ENCODE measurements at places on chromosomes 2 and 18.

- DNase-seq = no peak
Observed at GRCh38 chr2:142291969-142292368, 161.2 kb upstream of the LRP1B start.

GRCh38 chr2:226979004-226979403 is 143.2 kb downstream of the RHBDD1 start:
- no peak for DNase-seq

DNA sequence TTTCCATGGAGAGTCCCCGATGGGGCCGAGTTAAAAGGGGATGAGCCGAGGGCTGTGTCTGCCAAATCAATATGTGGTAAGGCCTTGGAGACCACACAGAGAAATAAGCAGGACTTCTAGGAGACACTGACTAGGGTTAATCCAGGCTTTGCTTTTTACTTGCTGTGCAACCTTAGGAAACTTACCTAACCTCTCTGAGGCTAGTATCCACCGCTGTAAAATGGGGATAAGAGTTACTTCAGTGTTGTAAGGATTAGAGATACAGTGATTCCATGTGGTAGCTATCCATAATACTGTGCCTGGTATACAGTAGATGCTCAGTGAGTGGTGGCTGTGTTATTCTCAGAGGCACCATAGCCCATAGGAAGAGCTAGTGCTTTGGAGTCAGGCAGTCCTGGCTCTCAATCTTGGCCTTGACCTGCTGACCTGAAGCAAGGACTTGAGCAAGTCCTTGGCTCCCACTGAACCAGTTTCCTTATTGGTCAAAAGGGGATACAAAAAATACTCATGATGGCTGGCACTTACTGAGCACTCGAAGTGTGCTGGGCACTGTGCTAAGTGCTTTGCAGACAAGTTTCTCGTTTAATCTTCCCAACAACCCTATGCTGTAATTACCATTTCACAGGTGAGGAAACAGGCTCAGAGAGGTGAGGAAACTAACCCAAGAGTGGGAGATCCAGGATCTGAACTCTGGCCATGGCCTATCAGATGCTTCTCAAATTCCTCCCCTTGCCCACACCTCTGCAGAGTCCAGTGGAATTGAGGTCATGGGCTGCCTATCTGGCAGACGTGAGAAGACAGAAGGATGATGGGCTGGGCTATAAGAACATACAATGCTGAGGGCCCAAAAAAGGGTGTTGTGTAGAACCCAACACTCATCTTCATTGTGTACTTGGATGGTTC is 12.0 kb upstream of the DES start:
- DNase-seq = no peak

DNA sequence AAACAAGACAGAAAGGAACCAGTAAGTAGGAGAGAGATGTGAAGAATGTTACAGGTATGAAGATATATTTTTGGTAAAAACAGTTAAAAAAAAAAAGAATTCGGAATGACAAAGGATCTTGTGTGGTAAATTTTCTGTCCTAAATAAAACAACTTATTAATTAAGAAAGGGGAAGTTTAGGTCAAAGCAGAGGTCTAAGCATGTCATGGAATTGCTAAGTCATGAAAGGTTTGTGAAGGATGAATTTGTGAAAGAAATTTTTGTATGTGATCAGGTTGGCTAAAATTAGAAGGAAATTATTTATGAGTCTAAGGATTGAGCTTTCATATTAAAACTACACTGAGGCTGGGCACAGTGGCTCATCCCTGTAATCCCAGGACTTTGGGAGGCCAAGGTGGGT is 11.1 kb upstream of the ALPG start:
- no peak for DNase-seq

GRCh38 chr18:70931942-70932814 is 643.3 kb downstream of the SOCS6 start:
- DNase-seq = no peak

DNA sequence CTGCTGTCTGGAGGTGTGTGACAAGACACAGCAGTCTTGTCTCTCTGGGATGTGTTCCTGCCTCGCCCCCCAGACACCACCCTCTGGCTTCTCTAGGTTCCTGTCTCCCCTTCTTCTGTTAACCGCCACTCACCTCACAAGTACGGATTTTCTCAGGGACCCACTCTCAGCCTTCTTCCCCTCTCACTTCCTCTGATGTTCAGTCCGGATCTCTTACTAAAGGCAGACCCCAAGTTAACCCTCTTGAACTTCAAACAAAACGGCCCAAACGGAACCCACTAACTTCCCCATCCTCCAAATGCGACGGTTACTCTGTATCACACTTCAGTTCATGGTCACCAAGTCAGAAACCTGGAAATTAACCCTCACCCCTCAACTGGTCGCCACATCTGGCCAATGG is 32.0 kb downstream of the B4GALT6 start:
- no peak for DNase-seq

- DNase-seq = no peak
Observed at GRCh38 chr2:9538000-9538507, 17.6 kb downstream of the ADAM17 start.

- DNase-seq = no peak
Observed at GRCh38 chr2:227308784-227309183, 16.3 kb upstream of the MFF start.

GRCh38 chr18:5543773-5544389 is at the start of gene EPB41L3:
EPB41L3 (minus strand) TSS chr18:5543997; CDS start chr18:5489183, 54,814 bp downstream.
- no peak for DNase-seq

GRCh38 chr2:61906186-61906470 is 654 bp downstream of the COMMD1 start:
- DNase-seq = no peak

- DNase-seq = no peak
Observed at GRCh38 chr18:41009926-41010325, 945.1 kb upstream of the PIK3C3 start.

DNA sequence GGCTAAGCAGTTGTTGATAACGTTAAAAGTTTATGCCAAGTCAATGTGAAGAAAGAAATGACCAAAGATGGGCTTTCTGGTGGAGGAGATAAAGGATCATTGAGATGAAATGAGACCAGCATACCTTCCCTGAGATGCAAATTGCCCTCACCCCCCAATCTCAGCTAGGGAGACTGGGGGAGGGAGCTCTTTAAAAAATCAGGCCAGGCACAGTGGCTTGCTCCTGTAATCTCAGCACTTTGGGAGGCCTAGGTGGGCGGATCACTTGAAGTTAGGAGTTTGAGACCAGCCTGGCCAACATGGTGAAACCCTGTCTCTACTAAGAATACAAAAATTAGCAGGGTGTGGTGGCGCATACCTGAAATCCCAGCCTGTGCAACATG is 30.9 kb upstream of the KCMF1 start:
- DNase-seq = no peak

GRCh38 chr18:45046961-45047360 is 366.3 kb downstream of the SETBP1 start:
- no peak for DNase-seq

- no peak for DNase-seq
Observed at GRCh38 chr2:231189171-231189530, 9.3 kb upstream of the ARMC9 start.

DNA sequence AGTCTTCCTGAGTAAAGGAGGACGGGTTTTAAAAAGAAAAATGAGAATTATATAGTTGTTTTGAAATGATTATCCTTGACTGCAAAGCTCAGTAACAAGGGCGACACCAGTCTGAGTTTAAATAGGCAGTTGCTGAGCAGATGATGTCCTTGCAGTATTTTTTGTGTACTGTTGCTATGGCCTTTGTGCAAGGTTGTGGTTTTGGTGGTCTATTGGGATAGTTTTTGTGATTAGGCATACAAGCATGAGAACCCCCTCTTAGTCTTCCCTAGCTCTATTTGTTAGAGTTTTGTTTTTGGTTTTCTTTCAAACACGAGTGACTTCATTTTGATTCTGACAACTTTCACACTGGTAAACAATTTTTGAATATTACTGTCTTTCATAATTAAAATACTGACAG is 64.1 kb downstream of the TAF4B start:
- no peak for DNase-seq

DNA sequence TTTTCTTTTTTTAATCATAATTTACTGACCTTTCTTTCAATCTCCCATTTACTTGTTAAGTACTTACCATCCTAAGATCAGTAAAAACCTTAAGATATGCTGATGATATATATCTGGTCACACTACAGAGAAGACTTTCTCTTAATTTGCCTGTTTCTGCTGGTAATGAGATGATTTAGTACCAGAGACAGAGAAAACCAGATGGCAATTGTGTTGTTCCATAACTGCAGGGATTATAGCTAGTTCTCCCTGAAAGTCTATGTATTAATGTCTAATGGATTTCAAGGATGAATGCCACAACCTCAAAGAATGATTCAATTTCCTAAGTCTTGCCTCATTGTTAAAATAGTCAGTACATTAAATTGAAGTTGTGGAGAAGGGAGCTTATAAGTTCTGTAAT is 40.3 kb downstream of the SNTG2 start:
- no peak for DNase-seq

- DNase-seq = no peak
Observed at GRCh38 chr2:20425371-20425881, 21.4 kb upstream of the RHOB start.

DNA sequence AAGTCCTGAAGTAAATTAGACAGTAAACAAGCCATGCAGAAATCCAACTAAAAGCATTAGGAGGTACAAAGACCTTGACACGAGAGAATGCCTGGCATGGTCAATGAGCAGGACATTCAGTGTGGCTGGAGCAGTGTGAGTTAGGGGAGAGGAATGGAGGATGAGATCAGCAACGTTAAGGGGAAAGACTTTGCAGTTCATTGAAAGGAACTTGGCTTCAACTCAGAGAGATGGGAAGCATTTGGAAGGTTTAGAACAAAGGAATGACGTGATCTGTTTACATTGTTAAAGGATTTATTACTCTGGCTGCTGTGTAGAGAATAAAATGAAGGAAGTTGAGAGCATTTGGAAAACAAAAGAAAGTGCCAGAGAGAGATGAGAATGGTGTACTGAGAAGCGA is 621.3 kb downstream of the XIRP2 start:
- DNase-seq = no peak

GRCh38 chr18:3402982-3403451 is 47.0 kb upstream of the TGIF1 start:
- no peak for DNase-seq

GRCh38 chr2:45892425-45892745 is 240.9 kb downstream of the PRKCE start:
- DNase-seq = no peak

DNA sequence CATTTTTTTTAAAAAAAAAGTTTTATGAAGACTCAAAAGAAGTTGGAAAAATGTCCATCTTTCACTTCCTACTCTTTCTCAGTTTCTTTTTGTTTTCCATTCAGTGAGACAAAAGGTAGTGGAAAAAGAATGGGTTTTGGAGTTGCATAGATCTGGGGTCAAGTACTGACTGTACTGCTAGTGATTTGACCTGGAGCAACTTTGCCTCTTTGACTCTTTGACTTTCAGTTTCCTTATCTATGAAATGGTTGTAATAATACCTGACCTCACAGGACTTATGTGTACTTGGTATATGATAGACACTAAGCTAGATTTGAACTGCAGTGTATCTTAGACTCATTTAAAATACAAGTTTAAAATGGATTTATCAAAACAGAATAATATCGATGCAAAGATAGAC is 3.5 kb upstream of the KCNE4 start:
- DNase-seq = no peak

GRCh38 chr2:53608293-53608692 is 159.3 kb upstream of the CHAC2 start:
- DNase-seq = no peak

- no peak for DNase-seq
Observed at GRCh38 chr2:15560140-15560987, 770 bp downstream of the NBAS start.

DNA sequence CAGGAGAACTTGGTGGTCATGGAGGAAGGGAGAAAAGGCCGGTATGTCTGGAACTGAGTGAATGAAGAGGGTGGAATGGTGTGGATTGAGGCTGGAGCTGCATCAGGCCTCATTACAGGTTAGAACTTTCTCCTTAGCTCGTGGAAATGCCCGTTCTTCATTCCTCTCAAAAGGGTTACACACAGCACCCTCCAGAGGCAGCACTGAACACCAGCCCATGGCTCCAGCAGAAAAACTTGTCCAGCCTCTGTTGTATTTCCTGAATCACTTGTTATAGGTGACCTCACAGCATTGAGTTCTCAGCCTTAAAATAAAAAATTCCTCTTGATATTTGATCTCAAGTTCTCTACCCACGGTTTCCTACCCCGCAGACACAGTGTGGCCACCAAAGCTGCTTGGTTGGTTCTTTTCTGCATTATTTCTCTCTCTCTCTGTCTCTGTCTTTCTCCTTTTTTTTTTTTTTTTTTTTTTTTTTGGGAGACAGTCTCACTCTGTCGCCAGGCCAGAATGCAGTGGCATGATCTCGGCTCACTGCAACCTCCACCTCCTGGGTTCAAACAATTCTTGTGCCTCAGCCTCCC is 89.6 kb downstream of the ITGB1BP1 start:
- DNase-seq = no peak

- no peak for DNase-seq
Observed at GRCh38 chr18:34993289-34993688, 47.9 kb upstream of the MAPRE2 start.

- DNase-seq = no peak
Observed at GRCh38 chr18:37520508-37520907, 45.1 kb downstream of the CELF4 start.

DNA sequence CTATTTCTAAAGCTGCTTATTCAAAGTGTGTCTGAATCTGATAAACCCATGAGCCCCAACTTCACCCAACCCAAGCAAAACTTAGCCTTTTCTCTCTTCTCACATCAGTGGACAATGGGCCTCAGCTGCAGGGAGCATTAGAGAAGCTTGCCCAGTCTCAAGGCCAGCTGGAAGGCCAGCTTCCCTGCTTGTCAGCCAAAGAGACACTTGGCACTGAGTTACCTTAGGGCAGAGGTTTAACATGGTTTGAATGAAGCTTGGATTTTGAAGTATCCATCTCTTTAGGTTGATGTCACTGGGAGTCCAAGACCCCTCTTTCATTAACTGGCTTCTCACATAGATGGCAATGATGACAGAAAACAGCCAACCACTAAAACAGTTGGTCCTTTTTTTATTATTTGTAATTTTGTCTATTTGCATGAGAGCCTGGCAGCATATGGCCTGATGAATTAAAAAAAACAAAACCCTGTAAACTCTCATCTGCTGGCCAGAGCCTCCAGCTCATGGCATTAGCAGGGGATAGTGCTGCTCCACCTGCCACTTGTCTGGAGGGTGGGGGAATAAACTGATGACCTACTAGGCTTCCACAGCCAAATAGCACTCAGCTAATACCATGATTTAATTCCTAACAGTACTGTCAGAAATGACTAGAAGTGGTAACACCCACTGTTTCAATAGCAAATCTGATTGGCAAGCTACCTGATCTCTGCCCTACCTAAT is 137.0 kb downstream of the UBE2E3 start:
- DNase-seq = no peak

- DNase-seq = no peak
Observed at GRCh38 chr2:4324531-4324930, 621.2 kb downstream of the DCDC2C start.

- DNase-seq = no peak
Observed at GRCh38 chr18:58299936-58300335, 255.9 kb downstream of the NEDD4L start.

- DNase-seq = no peak
Observed at GRCh38 chr2:179963626-179964025, 43.5 kb downstream of the CWC22 start.

GRCh38 chr2:200086911-200087310 is 131.5 kb downstream of the MAIP1 start:
- DNase-seq = no peak

GRCh38 chr2:72178551-72178950 is 30.9 kb upstream of the CYP26B1 start:
- DNase-seq = no peak
